ENCODE measurements at places on chromosomes 16 and 17.

- DNase-seq, result peak; percentile 86
Measured at GRCh38 chr16:30896261-30896888, at the start of gene CTF1. Gene CTF1 (plus strand): TSS chr16:30896614. CDS start chr16:30896644, 30 bp downstream.

GRCh38 chr16:78323315-78323714 lies 223.9 kb downstream of the WWOX start:
- DNase-seq, result peak; percentile 2

DNA sequence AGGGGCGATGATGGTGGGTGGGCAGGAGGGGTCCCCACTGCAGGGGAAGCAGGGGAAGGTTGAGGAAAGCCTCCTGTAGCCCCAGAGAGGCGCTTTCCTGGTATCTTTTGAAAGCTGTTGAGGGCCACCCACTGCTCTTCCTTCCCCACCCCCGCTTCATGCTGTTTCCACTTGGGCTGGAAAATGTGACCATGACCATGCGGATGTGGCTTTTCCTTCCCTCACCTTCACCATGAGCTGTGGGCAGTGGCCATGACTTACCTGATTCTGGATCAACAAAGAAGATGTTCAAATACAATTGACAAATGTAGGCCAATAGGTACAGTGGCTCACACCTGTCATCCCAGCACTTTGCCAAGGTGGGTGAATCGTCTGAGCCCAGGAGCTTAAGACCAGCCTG lies 13.8 kb downstream of the MVP start:
- no peak for DNase-seq

GRCh38 chr16:79991969-79992368 lies 391.4 kb upstream of the MAF start:
- DNase-seq, result no peak

- no peak for DNase-seq
Measured at GRCh38 chr16:10224850-10225249, 42.6 kb upstream of the GRIN2A start.

- no peak for DNase-seq
Measured at GRCh38 chr16:60206516-60206915, 1472.4 kb upstream of the GOT2 start.

GRCh38 chr16:23279721-23280153 lies 22.4 kb upstream of the SCNN1B start:
- DNase-seq, result no peak

- DNase-seq, result no peak
Measured at GRCh38 chr16:83989300-83989699, 21.3 kb downstream of the NECAB2 start.

GRCh38 chr17:34637041-34637547 lies 57.7 kb downstream of the TMEM132E start:
- DNase-seq, result no peak

DNA sequence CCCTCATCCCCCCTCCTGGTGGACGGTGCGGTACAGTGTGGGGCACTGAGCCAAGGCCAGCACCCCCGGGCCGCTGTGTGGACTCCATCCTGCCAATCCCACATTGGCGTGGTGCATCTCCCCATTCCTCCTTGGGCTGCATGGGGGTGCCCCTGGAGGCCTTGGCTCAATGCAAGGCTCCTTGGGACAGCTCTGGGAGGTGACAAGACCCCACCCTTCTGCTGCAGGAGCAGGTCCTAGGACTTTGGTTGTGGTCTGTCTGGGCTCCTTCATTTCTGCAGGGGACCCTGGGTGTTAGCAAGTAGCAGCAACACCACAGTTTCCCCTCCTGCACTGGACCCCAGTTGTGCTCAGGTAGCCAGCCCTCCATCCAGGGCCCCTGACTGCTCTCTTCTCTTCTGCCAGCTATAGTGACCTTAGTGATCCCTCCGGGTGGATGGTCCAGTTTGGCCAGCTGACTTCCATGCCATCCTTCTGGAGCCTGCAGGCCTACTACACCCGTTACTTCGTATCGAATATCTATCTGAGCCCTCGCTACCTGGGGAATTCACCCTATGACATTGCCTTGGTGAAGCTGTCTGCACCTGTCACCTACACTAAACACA lies 1.3 kb downstream of the PRSS21 start:
- peak; percentile 45 for DNase-seq

DNA sequence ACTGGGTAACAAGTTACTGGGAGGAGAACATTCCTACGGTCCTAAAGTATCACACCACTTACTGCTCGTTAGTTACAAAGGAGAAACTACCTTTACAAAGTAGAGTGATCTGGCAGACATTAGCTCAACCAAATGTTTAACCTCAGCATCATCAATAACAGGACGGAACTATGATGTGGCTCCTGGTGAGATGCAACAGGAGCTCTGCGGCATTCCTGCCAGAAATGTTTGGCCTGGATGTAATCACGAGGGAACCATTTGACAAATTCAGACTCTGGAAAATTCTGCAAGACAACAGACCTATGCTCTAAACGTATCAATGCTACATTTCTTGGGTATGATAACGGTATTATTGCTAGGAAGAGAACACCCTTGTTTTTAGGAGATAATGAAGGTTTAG lies 80.4 kb downstream of the MRM3 start:
- DNase-seq, result no peak

- DNase-seq, result no peak
Measured at GRCh38 chr17:60538726-60539125, 12.7 kb upstream of the APPBP2 start.

DNA sequence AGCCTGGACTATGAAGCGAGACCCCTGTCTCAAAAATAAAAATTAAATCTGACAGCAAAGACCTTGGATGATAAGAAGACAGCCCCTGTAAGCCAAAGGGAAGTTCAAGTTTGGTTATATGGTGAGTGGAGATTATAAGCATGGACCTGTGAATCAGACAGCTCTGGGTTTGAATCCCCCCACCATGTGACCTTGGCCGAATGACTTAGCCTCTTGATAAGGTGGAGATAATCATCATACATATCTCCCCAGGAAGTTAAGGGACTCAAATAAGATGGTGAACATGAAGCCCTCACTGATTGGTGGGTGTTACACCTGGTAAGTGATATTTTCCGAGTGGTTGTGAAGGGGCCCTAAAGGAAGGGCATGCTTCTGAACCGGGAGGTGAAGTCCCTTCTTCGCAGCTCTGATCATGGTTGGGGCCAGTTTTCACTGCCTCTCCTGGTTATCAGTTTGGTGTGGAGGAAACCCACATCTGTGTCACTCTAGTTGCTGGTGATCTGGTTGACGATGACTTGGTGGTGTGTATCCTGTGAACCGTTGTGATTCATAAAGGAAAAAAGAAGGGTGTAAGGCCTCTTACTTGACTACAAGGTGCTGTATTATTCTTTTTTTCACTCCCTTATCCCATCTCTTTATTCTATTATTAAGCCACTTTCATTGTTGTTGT lies 61.7 kb upstream of the CLEC18A start:
- DNase-seq, result no peak

- peak; percentile 76 for DNase-seq
Measured at GRCh38 chr17:79045842-79046196, 21.9 kb downstream of the C1QTNF1 start.

GRCh38 chr16:12569061-12569460 lies 234.6 kb downstream of the CPPED1 start:
- no peak for DNase-seq

GRCh38 chr16:78045865-78046581 lies 23.7 kb downstream of the CLEC3A start:
- DNase-seq, result peak; percentile 59

GRCh38 chr16:66361604-66362135 lies 4.8 kb upstream of the CDH5 start:
- no peak for DNase-seq

GRCh38 chr16:87583453-87584131 lies 18.7 kb upstream of the JPH3 start:
- DNase-seq, result no peak

GRCh38 chr17:52030052-52030451 lies 128.5 kb downstream of the CA10 start:
- no peak for DNase-seq

DNA sequence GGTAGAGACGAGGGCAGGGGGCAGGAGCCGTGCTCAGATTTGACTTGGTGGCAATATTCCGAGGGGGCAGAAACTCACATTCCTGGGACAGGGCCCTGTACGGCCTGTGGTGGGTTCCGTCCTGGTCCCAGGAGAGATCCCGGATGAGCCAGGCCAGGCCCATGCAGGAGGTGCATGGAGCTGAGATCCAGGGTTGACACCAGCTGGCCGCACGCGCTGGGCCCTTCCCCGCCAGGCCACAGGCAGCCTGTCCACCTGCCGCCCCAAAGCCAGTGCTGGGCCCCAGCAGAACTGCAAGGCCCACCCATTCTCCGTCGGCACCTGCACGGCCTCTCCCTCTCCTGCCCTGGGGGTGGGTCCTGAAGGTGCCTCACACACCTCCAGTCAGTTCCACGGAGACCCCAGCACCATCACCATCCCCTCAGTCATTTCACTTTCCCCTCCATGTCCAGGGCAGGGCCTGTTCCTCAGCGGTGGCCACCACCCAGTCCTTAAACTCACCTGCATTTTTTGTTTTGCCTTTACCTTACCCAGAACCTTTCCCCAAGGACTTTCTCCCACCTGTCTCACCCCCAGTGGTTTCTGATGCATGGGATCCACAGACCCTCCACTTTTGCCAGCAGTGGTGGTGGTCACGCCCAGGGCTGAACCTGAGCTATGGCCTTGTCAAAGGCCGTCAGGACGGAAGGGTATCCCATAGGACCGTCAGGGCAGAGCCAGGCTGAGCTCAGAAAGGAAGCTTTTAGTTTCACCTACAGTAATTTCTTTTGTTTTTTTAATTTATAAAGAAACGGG lies 25.1 kb upstream of the CDH15 start:
- DNase-seq, result no peak

GRCh38 chr17:47820033-47820789 lies 1.4 kb downstream of the OSBPL7 start:
- DNase-seq, result peak; percentile 49

- DNase-seq, result no peak
Measured at GRCh38 chr17:17722081-17722905, 41.0 kb downstream of the RAI1 start.

DNA sequence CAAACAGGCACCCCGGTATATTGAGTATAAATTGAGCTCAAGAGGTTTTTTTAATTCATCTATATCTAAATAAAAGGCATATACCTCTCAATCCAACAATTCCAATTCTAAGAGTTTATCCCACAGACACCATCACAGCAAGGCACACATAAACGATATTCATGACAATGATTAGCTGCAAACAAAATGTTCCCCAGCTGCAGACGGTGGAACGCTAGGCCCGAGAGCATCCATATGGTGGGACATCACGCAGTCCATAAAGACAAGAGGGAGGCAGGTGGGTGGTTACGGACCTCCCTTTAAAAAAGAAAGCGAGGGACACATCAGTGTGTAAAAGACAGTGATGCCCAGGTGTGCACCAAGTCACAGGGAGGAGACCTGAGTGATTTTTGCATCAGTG lies 28.1 kb downstream of the MEAK7 start:
- no peak for DNase-seq

DNA sequence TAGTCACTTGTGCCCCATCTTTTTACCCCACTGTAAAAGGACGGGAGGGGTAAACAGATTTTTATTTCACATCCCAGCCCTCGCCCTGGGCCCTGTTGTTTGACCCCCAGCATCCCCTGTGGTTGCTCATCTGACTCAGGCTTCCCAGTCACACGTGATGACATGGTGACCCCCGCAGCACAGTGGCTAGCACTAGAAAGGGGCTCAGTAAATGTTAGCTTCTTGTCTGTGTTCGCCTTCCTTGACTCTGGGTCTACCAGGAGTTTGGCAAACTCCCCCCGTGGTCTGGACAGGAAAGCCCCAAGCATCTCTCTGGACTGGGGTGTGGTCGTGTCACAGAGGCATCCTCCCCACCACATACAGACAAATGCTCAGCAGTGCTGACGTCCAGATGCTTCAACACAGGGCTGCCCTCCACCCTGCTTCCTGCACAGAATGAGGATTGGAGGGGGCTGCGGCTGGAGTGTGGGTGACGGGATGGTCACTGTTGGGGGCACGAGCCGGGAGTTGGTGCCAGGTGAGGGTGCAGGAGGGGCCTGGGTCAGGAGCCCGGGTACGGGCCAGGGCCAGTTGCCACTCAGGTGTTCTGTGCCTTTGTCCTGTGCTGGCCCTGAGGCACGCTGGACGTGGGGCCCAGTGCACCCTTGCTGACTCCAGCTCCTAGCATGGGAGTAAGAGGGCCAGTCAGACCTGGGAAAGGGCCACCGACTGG lies 69.1 kb downstream of the METRNL start:
- no peak for DNase-seq

DNA sequence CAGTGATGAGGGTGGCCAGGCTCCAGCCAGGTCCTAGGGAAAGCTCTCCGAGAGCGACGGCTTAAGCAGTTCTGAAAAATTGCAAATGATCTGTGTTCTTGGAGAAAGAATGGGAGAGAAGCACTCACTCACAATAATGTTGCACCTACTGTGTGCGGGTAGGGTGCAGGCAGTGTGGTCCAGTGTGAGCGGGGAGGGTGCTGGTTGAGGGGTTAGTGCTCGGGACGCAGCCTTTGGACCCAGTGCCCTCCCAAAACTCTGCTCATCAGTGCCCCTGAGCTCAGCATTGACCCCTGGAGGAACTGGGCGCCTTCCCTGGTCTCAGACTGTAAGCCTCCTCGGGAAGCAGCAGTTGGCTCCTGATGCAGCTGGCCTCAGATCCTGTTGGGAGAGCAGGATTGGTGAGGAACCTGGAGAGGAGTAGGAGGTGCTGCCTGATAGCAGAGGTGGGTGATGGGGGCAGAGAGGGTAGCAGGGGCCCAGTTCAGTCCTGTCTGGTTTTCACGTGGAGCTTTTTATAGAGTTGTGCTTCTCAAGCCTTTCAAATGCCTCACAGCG lies 23.6 kb upstream of the ZNF750 start:
- DNase-seq, result no peak

DNA sequence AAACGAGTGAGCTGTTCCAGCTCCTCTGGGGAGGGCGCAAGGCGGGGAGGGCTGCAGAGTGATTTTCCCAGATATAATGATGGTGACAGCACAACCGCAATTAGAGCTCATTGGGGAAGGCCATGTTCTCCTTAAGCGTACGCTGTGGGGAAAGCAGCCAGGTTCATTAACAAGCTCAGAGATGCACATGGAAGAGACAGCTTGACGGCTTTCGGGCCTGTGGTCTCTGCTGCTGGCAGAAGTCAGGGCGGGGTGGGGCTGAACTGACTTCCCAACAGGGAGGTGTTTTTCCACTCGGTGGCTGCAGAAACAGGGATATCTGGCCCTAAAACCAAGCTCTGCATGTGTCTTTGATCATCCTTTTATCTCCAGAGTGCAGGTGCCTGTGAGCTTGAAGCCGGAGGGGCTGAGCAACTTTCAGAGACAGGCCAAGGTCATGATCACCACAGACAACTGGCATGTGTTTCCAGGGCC lies 24.0 kb upstream of the CACNG1 start:
- DNase-seq, result peak; percentile 11

DNA sequence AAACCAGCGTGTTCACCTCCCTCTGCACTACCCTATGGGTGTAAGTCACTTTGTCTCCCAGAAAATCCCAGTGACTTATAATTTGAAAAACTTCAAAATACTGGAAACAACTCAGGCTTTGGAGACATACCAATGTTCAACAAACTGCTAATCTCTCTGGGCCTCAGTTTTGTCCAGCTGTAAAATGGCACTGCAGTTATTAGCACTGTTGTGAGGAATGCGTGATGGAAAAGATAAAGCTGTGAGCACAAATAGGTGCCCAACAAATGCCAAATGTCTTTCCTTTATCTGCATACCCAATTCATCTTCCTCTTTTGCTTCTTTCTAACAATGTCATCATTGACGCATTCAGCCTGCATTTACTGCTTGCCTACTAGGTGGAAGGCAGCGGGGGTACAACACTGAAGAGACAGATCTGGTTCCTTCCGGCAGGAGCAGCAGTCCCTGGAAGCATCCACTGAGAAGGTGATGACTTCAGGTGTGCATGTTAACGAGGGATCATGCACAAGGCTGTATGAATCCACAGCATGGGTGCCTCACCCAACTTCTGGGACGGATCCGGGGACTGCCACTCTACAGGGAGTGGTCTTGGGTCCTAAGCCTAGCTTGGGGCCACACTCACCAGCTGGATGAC lies 63.4 kb downstream of the CYTH1 start:
- no peak for DNase-seq
